ENCODE measurements at places on chromosomes 5 and 9. TPM values are rescaled to one million over a fixed set of nuclear protein-coding genes. Genes with fewer than 3 reads are reported as not detected.

DNA sequence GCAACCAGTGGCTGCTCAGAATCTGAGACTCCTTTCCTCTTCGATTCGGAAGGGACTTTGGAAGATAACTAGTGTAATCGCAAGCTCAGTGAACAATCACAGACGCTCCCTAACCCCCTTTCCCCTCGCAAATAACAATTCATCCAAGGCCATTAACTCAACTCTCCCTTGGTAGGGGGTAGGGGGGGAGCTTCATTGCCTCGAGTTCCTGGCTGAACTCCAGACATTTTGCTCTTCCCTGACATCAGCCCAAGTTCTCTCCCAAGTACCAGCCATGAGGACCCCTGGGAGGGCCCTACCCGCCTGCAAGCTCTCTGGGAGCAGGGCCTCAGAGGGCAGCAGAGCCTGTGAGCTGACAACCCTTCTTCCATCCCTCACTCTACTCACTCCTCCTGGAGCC is 8.4 kb downstream of the FAM163B start:
- peaks cover 20% of the 10 kb centered on the region for H3K27me3 ChIP-seq
- H3K4me3 ChIP-seq: no peak overlapping the region
- H3K36me3 ChIP-seq: no peaks in the 10 kb centered on the region
- no peak overlapping the region for H3K27ac ChIP-seq
- H3K4me1 ChIP-seq: peaks cover 9% of the 10 kb centered on the region

DNA sequence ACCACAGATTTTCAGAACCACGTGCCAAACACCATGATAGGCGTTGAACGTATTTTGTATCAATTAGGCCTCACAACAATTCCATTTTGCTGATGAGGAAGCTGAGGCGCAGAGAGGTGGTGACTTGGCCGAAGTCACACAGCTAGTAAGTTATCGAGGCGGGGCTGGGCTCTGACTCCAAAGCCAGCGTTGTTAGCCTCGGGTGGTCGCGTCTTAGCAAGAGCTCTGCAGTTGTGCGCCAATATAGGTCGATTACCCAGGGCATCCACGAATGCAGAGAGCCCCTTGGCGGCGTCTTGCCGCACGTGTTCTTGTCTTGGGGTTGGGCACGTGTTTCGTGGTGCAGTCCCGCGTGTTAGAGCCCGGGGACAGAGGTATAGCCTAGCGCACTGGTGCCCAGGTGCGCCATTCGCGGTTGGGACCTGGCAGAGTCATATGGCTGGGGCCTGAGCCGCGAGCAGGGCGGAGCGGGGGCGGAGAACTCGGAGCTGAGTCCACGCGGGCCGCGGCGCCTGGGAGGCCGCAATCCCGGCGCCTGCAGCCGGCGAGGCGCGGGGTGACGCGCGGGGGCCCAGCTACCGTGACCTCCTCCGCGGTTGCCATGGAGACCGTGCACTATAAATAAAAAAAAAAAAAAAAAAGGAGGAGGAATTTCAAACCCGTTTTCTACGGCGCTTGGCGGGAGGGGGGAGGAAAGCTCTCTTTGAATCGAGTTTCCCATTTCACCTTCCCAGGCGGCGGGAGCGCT is 62.3 kb downstream of the CXXC5 start:
- H3K4me3 ChIP-seq: peak overlapping the region; percentile 70
- H3K36me3 ChIP-seq: no peaks in the 10 kb centered on the region
- no peaks in the 10 kb centered on the region for H3K27me3 ChIP-seq
- peak overlapping the region; percentile 69 for H3K27ac ChIP-seq
- peaks cover 37% of the 10 kb centered on the region for H3K4me1 ChIP-seq

DNA sequence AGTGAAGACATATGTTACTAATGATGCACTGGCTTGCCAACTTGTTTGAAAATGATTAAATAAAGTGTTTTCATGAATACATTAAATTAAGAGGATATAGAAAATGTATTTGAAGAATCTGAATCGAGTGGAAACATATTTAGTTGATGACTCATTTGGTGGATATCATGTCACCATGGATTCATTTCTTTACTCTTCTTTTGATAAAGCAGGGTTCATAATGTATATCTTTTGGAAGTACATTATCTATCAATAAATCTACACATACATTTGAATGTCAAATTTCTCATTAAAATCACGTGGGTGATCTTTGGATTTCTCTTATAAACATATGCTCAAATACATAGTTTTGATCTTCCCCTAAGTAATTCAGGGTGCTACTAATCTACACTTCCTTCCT is 1148.1 kb upstream of the ACO1 start:
- no peaks in the 10 kb centered on the region for H3K27me3 ChIP-seq
- H3K4me1 ChIP-seq: no peaks in the 10 kb centered on the region
- no peak overlapping the region for H3K27ac ChIP-seq
- DNase-seq: no peak
- H3K36me3 ChIP-seq: no peaks in the 10 kb centered on the region

DNA sequence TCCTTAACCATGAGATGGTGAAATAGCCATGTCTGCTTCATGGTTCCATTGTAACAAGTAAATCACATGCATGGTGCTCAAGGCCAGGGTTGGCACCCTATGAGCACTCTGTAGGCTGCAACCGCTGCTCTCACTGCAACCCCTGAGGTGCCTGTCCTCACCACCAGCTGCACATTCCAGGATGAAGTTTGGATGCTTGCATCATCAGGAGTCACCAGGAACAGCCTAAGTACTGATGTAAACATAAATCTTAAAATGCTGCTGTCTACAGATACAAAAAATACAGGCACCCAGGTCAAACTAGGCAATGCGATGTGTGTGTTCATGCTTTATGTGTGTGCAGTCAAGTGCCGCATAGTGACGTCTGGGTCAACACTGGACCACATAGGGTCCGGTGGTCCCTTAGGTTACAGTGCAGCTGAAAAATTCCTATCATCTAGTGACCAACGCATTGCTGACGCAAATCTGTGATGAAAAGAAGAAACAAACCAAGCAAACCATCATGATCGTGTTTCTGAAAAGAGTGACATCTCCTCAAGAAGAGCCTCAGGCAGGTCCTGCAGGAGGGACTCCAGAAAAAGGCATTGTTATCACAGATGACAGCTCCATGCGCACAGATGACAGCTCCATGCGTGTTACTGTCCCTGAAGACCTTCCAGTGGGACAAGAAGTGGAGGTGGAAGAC is 234.8 kb downstream of the AUH start:
- H3K4me1 ChIP-seq: no peaks in the 10 kb centered on the region
- no peak overlapping the region for H3K4me3 ChIP-seq
- H3K27ac ChIP-seq: no peak overlapping the region
- H3K27me3 ChIP-seq: peaks cover 3% of the 10 kb centered on the region
- H3K36me3 ChIP-seq: no peaks in the 10 kb centered on the region

DNA sequence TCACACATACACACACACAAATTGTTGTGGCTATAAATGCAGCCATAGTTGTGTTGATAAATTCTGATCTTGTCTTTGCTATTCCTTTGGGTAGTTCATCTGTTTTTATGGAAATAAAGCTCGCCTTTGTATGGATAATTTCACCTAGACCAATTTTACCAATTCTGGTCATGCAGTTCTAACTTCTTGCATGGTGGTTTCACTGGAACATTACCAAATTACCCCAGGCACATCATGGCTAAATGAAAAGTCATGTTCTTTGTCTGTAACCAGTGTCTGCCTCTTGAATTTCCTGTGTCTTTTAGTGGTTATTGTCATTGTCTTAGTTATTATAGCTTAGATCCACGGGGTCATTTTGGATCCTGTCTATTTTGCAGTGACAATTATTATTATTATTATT is 50.3 kb upstream of the TMC1 start:
- H3K27ac ChIP-seq: no peak overlapping the region
- no peaks in the 10 kb centered on the region for H3K36me3 ChIP-seq
- no peak overlapping the region for H3K4me3 ChIP-seq
- H3K27me3 ChIP-seq: no peaks in the 10 kb centered on the region
- H3K4me1 ChIP-seq: peaks cover 12% of the 10 kb centered on the region

GRCh38 chr9:133913571-133914369 is 78.4 kb downstream of the VAV2 start:
- H3K4me3 ChIP-seq: no peak overlapping the region
- no peaks in the 10 kb centered on the region for H3K27me3 ChIP-seq
- no peak for DNase-seq
- no peak overlapping the region for H3K27ac ChIP-seq
- peaks cover 46% of the 10 kb centered on the region for H3K36me3 ChIP-seq
- peaks cover 77% of the 10 kb centered on the region for H3K4me1 ChIP-seq

DNA sequence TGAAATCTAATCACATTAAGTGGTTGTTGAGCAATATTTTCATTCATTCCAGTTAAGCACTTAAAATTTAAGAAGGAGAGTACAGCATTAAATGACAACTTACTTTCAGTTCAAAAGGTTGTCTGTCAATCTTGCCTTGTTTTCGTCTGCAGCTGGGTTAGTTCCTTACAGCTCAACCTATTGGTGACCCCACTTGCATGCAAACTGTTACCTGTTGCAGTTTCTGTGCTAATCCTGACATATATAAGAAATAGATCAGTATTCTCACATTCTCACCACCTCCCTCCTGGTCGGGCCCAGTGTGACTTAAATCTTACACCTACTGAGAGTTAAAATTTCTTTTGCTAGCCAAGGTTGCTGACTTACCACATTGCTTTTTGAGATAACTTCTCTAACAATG is 191.8 kb upstream of the SMC2 start:
- H3K4me1 ChIP-seq: no peaks in the 10 kb centered on the region
- DNase-seq: no peak
- H3K27me3 ChIP-seq: no peaks in the 10 kb centered on the region
- H3K36me3 ChIP-seq: no peaks in the 10 kb centered on the region
- H3K27ac ChIP-seq: no peak overlapping the region

DNA sequence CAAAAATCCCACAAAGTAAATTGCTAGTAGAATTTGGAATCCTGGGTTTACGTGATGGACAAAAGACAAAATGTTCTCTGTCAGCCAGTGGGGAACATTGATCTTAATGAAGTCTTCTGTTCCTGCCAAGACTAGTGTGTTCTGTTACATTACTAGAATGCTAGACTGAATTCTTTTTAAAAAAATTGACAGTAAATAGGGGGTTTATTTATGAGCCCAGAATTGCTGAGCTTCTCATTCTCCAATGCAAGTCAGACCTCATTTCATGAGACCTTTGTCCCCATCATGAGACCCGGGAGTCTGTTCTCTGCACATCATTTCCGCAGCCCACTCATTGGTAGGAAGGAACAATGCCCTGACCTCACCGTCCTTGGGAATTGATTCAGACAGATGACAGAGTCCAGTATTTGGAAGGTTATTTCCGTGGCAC is 173.8 kb upstream of the OTULINL start:
- no peak for DNase-seq
- H3K36me3 ChIP-seq: peaks cover 86% of the 10 kb centered on the region
- H3K27ac ChIP-seq: no peak overlapping the region

- no peaks in the 10 kb centered on the region for H3K4me1 ChIP-seq
- no peak for DNase-seq
- H3K27me3 ChIP-seq: no peaks in the 10 kb centered on the region
- no peak overlapping the region for H3K4me3 ChIP-seq
These were observed 85.2 kb upstream of the CDH12 start for GRCh38 chr5:22938362-22938761.

- H3K4me3 ChIP-seq: no peak overlapping the region
- no peaks in the 10 kb centered on the region for H3K4me1 ChIP-seq
- H3K27ac ChIP-seq: no peak overlapping the region
- DNase-seq: no peak
- no peaks in the 10 kb centered on the region for H3K36me3 ChIP-seq
These were observed 50.5 kb upstream of the OLFM1 start for GRCh38 chr9:135036861-135037465.

GRCh38 chr5:82160948-82161347 is 117.2 kb downstream of the RPS23 start:
- no peaks in the 10 kb centered on the region for H3K36me3 ChIP-seq
- no peaks in the 10 kb centered on the region for H3K27me3 ChIP-seq
- no peak for DNase-seq
- H3K4me3 ChIP-seq: no peak overlapping the region
- no peak overlapping the region for H3K27ac ChIP-seq

- peaks cover 28% of the 10 kb centered on the region for H3K4me1 ChIP-seq
- peak overlapping the region; percentile 80 for H3K4me3 ChIP-seq
- DNase-seq: peak; percentile 48
- no peaks in the 10 kb centered on the region for H3K36me3 ChIP-seq
- H3K27me3 ChIP-seq: no peaks in the 10 kb centered on the region
These were observed 1.3 kb downstream of the GPR150 start for GRCh38 chr5:95620870-95621838.

- no peaks in the 10 kb centered on the region for H3K36me3 ChIP-seq
- peak overlapping the region; percentile 18 for H3K27ac ChIP-seq
These were observed 32.9 kb downstream of the PRLR start for GRCh38 chr5:35197351-35197750.

GRCh38 chr9:97660340-97660739 is 26.7 kb downstream of the NCBP1 start:
- H3K27ac ChIP-seq: peak overlapping the region; percentile 41
- H3K4me1 ChIP-seq: peaks cover 9% of the 10 kb centered on the region
- H3K4me3 ChIP-seq: no peak overlapping the region
- DNase-seq: no peak
- H3K36me3 ChIP-seq: peaks cover 90% of the 10 kb centered on the region

GRCh38 chr5:88248743-88249540 is 19.7 kb downstream of the TMEM161B start:
- no peak for DNase-seq
- H3K27me3 ChIP-seq: no peaks in the 10 kb centered on the region
- H3K36me3 ChIP-seq: peaks cover 16% of the 10 kb centered on the region
- no peak overlapping the region for H3K27ac ChIP-seq

DNA sequence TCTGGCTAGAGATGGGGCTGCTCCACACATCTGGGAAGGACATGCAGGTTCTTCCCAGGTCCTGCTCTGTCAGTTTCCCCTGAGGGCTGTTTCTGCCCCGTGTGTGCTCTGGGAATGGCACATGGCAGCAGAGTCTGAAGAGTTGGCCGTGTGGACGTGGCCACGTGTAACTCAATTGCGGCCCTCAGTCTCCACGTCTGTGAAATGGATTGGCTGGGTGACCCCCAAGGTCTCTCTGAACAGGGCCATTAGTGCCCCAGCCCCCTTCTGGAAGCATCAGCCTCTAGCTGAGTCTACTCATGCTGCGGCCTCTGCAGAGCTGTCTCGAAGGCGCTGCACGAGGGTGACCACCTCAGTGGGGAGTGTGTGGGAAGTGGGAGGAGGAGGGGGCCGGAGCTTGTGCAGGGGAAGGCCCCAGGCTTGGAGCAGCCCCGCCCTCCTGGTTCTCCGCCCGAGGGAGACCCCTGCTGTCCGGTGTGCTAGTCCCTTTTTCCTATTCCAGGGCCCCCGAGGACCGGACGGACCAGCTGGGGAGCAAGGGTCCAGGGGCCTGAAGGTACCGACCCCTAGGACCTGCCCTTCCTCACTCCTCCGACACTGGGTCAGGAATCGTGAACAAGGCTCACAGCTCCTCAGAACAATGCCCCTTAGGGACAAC is 58.9 kb upstream of the ORM1 start:
- no peaks in the 10 kb centered on the region for H3K27me3 ChIP-seq
- H3K4me1 ChIP-seq: no peaks in the 10 kb centered on the region

Gene GAS1
- total RNA-seq: not detected

Gene PTGS1
- total RNA-seq: 8.9 TPM

Gene CDKN2B-AS1
- 1.4 TPM for total RNA-seq

Gene IL3
- total RNA-seq: not detected

Gene FOXD4L6
- not detected for total RNA-seq

Gene HSPA4
- total RNA-seq: 152 TPM

Gene CFAP77
- not detected for total RNA-seq

All from activated B cell treated with CpG ODN at 0.5 μM for 24 hours (primary cell).